ENCODE measurements at places on chromosomes 11 and 22.

GRCh38 chr11:413120-414081, 1.4 kb downstream of the SIGIRR start:
- DNase-seq, result no peak

DNA sequence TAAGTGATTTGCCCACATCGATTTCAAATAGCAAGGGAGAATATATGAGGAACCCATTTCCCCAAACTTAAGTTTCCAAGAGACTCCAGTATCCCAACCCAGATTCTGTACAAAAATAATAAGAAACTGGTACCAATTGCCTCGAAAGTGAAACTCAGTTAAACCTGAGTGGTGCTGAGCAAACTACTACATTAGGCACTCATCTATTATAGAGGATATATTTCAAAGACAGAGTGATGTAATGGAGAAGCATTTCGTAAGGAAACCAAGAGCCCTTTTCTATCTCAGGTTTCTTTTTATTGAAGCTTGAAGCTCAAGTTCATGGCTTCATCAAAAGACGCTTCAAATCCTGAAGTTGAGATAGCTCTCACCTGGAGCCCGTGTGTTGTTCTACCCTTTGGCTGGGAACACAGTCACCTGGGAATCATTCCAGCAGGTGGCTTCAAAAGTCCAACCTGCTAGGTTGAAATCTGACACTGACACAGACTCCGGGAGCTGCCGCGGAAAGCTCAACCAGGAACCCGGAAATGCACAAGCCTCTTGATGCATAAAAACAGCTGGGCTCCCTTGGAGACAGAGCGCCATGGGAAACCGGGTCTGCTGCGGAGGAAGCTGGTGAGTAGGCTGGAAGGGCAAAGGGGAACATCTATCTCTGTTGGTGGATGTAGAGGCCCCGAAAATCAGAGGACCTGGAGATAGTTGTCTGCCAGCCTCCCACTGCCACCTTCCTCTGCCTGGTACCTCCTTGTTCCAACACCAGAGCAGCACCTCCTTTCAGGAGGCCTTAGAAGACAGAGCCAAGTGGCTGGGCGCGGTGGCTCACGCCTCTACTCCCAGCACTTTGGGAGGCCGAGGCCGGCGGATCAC, at the start of gene C11orf52:
C11orf52 (plus strand) TSS at position 524 of the 867 bp plus-strand sequence; CDS start at position 584, 60 bp downstream.
- no peak for DNase-seq

DNA sequence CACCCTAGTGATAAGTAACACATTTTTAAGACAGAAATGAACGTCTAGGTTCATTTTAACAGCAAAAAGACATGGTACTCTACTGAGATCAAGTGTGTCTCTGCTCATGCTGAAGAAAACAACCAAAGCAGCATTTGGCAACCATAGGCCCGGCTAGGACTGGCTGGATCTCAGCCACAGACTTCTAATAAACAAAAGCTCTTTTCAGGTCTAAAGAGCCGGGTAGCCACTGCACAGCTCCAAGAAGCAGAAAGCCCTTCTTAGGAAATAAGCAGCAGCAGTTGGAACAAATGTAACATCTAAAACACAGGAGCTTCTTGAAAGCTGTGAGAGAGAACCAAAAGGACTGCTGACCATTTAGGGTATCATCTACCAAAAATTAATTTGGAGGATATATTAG, 37.6 kb downstream of the PITPNB start:
- no peak for DNase-seq

DNA sequence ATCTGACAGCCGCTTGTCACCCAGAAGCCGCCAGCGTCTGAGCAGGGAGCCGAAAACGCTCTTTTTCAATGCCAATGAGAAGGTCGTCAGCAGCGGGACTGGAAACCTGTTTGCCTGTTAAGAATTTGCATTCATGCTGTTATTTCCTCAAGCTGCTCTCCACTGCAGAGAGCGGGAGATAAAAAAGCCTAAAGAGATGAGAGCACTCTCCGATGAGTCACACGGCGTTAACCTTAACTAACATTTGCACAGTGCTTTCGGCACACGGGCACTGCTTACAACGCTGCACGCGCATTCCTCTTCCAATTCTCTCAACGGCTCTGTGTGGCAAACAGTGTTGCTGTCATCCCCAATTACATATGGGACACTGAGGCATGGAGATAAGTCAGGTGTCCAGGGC, 40.0 kb upstream of the RTL6 start:
- no peak for DNase-seq

DNA sequence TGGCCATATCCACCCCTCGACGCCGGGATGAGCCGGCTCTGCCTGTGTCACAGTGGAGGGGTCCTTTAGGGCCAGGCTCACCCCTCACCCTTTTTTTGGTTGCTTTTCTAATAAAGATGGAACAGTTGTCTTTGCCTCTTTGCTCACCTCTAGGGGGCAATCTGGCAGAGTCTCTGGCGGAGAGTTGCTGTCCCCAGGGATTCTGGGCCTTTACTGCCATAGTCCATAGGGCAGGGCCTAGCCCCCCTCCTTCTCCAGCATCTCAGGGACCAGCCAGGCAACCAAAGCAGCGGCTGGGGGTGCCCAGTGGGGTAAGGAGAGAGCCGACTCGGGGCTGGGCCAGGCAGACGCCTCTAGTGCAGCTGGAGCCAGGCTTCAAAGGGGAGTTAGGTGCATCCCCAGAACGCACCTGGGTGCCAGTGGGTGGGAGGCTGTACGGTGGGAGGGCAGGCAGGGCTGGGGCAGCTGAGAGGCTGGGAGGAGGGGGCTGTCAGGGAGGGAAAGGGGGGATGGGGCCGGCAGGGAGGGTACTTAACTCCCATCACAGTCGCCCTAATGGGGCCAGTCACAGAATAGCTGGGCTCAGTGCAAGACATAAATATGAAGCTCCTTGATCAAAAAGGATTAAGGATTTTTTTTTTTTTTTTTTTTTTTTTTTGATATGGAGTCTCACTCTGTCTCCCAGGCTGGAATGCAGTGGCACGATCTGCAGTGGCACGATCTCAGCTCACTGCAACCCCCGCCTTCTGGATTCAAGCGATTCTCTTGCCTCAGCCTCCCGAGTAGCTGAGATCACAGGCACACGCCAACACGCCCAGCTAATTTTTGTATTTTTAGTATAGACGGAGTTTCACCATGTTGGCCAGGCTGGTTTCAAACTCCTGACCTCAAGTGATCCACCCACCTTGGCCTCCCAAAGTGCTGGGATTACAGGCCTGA, 2.5 kb upstream of the SUSD2 start:
- DNase-seq, result peak; percentile 14

DNA sequence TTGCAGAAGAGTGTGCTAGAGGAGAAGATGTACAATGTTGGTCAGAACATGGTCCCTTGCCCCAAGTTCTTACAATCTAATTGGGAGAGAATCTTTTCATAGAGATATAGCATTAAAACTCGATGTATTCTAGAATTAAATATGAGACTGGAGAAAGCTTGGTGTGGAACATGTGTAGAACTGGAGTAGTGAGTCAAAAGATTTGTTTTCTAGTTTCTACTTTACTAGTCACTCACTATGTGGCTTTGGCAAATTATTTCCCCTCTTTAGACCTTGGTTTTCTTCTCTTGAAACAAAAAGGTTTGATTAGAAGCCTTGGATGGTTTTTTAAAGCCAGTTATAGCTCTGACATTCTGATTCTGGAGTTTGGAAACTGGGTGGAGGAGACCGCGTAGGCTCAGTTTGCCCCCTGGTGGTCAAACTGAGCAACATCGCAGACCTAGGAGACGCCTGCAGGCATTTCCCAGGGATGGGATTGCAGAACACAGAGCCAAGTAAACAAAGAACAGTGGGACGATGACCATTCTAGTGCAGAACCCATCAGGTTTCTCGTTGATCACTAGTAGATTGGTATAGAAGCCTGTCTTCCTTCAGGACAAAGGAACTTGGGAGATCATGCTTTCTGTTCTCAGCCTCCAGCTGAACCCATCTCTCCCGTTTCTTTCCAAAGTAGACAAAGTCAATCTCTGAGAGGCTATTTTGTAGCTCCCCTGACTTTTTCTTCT, 8.5 kb upstream of the CHRDL2 start:
- peak; percentile 67 for DNase-seq

All from inflammatory macrophage (primary cell).